ENCODE measurements at places on chromosomes 3 and 15.

- DNase-seq = no peak
Measured at GRCh38 chr3:60167186-60167585, 1084.1 kb downstream of the FHIT start.

DNA sequence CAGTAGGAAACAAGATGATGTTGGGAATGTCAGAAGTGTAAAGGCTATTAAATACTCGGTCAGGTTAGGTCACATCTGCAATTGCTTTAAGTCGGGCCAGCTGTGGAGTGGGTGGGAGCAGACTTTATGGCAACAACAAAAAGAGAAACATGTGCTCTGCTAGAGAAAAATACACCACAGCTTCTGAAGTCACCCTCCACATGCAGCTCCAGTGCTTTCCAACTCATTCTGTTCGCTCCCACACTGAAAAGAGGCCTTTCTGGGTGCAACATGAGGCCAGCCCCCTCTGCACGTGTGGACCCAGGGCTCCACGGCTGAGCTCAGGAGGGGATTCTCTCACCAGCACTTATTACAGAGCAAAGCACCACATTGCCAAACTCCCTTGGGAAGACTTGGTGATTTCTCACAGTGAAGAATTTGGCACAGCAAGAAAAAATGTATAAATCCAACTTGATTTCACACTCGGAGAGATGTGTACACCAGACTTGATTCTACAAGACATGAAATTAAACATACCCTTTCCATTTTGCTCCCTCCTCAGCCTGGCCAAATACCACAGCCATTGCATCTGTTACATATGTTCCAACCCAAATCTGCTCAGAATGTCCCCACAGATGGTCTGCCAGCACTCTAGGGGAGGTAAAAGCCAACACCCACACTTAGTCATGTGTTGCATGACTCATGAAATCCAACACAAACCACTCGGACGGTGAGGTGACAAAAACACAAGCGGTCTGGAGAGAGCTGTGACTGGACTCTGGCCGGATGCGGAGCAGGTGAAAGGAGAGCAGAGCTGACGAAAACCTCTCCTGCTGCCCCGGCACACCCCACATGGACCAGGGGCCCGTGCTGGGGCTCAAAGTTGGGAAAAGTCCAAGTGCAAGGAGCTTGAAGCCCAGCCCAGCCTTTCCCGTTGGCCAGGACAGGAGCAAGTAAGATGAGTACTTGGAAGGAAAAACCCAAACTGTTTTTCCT lies 74.6 kb downstream of the ITGB5 start:
- no peak for DNase-seq

DNA sequence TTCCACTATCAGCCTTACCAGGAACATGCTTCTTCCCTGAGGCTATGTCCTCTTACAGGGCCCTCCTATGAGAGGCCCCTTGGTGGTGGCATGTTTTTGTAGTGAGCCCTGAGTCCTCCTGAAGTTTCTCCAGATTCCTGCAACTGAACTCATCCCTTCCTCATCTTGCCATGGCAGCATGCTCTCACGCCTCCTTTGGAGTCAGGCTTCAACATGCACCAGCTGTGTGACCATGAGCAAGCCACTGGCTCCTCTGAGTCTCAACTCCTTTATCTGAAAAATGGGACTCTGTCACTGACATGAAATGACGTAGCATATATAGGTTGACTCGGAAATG lies 216.3 kb upstream of the TLE3 start:
- no peak for DNase-seq

- no peak for DNase-seq
Measured at GRCh38 chr3:46903341-46904302, 26.1 kb downstream of the PTH1R start.

DNA sequence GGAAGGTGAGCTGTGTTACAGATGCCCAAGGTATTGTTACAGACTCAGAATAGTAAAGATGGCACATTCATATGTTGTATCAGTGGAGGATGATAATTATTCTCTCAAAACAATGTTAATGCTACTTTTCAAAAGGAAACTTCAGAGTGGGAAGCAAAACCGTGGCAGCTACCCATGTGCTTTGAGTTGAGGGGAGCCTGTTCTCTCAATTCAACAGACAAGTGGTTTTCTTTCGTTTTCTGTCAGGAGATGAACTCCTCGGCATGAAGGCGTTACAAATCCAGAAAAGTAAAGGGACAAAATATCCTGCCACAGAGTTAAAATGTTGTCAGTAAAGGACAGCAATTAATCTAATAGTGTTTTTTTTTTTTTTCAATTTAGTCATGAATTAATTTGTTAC lies 629.4 kb upstream of the GBE1 start:
- no peak for DNase-seq

GRCh38 chr3:150755902-150756301 lies 7.1 kb downstream of the SIAH2 start:
- no peak for DNase-seq

- DNase-seq = no peak
Measured at GRCh38 chr15:94674296-94674695, 442.9 kb downstream of the MCTP2 start.

DNA sequence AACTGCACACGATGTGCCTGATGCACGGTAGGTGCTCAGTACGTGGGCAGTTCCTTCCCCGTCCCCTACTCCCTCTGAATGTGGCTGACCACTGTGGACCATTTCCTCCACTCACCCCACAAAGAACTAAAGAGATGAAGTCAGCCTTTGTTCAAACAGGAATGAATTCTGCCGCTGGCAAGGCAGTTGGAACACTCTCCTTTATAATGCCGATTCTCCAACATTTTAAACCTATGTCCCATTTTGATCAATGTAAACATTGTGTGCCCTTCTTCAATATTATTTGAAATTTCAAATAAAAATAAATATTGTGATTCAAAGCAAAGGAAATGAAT lies 57.5 kb upstream of the MEF2A start:
- no peak for DNase-seq

DNA sequence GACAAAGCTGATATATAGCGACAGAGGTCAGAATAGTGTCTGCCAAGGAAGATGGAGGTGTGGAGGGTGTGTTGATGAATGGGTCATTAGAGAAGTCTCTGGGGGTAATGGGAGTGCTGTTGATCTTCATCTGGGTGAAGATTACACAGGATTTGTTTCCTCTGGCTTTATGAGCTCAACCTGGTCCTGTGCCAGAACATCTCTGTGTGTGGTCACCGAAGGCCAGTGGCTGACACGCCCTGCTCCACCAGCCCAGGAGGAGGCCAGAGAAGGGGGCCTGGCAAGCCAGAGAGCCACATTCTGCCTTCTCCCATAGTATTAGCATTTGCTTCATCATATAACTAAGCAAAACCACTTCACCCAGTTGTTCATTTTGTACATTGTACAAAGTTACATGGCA lies 121.1 kb downstream of the ZNF621 start:
- no peak for DNase-seq

- DNase-seq = no peak
Measured at GRCh38 chr3:183437666-183438564, 9.5 kb upstream of the MCF2L2 start.

DNA sequence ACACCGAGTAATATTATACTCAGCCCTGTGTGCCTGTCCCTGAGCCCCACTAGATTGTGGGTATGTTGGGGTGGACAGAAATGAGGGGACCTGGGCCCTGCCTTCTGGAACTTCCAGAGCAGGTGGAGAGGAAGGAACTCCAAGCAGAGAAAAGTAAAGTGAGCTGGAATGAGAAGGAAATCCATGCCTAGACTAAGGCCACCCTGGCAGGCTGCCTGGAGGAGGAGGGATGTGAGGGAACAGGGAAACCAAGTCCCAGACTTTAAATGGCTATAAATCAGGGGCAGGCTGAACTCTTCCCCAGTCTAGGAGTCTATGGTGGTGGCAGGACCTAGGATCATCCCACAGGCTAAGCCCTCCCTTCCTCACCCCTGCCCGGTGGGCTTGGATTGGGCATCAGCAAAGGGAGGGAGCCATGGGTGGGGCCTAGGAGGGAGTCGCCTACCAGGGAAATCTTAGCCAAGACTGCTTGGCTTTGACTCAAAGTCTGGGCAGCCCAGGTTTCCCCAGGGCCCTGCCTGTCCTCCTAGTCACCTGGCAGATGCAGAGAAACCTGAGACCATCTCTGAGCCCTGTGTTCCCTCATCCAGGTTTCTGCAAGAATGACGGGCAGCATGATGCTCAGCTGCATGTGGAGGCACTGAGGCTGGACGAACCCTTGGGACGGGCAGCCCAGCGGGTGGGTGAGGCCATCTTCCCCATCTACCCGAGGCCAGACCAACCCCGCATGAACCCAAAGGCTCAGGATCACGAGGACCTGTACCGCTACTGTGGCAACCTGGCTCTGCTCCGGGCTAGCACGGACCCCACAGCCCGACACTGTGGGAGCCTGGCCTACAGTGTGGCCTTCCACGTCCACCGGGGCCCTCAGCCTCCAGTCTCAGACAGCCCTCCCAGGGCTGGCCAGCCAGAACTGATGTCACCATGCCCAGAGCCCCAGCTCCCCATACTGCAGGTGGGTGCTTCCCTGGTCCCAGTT lies 15.6 kb upstream of the STRA6 start:
- no peak for DNase-seq

DNA sequence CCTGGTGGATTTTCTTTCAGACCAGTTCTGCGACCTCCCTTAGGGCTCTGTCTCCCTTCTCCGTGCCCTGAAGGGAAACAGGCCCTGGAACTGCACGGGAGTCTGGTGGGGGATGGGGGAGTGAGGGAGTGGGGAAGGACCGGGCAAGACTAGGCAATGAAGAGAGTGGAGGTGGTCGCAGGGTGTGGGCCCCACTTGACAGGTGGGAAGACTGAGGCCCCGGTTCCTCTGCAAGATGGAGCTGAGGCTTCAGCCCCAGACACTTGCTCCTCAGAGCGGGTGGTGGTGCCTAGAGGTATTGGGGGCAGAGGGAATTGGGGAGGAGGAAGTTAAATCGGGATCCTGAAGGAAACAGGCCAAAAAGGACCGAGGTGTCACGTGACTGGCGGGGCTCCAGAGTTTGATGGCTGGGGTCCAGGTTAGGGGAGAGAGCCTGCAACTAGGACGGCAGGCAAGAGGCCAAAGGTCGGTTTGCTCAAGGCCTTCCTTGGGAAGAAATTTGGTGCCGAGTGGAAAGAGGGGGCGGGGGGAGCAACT lies 597 bp upstream of the CAMK1 start:
- no peak for DNase-seq

Data from nephron progenitor cell (in vitro differentiated cells).